ENCODE measurements at places on chromosomes 3 and 15.

- no peak for DNase-seq
Measured at GRCh38 chr3:184467171-184467570, 87.3 kb downstream of the CHRD start.

DNA sequence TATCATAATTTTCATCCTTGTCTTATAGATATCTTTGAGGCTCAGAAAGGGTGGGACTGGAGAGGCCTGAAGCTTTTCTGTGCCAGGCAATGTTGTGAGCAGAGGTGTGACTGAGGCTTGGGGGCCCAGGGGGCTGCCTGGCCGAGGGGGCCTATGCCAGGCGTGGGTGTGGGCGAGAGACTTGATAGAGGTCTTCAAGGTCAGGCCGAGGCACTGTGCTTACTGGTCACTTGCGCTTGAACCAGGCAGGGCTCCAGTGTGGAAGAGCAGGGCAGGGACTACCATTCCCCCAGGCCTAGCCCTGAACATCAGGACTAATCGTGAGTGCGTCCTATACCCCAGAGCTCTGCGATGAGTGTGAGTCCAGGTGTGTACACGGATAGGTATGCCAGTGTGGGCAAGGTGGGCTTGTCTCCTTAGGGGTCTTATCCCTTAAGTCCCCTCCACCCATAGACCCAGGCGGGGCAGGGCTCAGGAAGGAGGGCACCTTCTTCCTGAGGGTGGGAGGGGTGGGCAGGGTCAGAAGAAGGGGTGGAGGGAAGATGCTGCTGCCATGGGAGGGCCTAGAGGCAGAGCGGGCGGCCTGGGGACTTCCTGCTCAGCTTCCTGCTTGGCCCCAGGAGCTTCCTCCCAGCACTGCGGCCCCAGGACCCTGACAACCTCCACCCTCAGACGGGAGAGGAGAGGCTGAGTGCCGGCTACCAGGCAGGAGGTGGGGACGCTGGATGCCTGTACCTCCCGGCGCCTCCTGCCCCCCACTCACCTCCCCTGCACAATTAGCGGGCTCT lies 84.7 kb downstream of the LINGO1 start:
- no peak for DNase-seq

GRCh38 chr3:60202052-60202726 lies 1049.1 kb downstream of the FHIT start:
- DNase-seq = no peak

- DNase-seq = no peak
Measured at GRCh38 chr3:101243285-101244211, 76.8 kb downstream of the IMPG2 start.

DNA sequence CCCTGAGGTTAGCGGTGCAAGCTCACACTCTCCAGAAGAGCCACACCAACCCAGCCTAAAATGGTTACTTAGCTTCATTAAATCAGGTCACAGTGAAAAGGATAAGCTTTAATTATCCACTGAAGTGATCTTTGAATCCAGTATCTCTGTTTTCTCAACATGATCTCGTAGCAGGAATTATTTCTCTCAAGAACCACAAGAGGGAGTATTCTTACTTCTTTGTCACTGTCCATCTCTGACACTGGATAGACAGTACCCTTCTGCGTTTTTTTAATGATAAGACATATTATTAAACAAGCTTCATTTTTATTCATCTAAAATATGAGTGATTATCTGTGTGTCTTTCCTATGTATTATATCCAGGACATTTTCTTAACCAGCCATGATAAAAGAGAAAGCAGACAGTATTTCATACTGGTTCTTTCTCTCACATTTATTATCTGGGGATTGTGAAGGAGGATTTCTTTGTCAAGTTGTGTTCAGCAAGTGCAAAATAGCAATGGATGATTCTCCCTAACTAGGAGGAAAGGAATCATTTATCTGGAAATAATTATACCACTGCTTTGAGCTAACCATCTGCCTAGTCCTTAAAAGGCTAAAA lies 105.4 kb upstream of the CCDC54 start:
- peak; percentile 9 for DNase-seq

DNA sequence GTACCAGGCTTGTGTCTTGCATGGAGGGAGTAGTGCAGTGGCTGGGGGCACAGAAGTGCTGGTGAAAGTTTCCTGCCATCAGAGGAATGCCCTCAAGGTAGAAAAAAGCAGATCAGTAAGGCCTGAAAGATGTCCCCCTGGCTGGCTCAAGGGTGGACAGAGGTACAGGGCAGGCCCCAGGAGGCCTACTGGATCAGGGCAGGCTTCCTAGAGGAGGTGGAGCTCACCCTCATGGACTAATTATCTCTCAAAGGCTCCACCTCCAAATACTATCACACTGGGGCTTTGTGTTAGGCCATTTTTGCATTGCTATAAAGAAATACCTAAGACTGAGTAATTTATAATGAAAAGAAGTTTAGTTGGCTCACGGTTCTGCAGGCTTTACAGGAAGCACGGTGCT lies 7.8 kb downstream of the SPSB4 start:
- DNase-seq = no peak

- no peak for DNase-seq
Measured at GRCh38 chr15:45331972-45332371, 46.4 kb downstream of the GATM start.

DNA sequence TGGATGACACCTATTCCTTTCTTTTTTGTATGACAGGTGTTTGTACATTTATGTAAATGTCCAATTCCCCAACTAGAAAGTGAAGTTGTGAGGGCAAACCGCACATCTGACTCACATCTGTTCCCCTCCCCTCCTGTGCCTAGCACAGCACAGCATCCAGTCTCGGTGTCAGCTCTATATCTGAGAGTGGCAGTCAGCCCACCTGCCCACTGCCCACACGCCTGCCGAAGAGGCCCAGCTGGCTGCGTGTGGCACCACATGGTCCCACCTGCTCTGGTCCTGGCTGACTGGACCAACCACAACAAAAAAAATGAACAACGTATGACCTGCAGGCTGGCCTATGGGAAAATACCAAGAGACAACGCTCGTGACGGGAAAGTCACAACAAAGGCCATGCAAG lies 62.8 kb downstream of the XXYLT1 start:
- no peak for DNase-seq

DNA sequence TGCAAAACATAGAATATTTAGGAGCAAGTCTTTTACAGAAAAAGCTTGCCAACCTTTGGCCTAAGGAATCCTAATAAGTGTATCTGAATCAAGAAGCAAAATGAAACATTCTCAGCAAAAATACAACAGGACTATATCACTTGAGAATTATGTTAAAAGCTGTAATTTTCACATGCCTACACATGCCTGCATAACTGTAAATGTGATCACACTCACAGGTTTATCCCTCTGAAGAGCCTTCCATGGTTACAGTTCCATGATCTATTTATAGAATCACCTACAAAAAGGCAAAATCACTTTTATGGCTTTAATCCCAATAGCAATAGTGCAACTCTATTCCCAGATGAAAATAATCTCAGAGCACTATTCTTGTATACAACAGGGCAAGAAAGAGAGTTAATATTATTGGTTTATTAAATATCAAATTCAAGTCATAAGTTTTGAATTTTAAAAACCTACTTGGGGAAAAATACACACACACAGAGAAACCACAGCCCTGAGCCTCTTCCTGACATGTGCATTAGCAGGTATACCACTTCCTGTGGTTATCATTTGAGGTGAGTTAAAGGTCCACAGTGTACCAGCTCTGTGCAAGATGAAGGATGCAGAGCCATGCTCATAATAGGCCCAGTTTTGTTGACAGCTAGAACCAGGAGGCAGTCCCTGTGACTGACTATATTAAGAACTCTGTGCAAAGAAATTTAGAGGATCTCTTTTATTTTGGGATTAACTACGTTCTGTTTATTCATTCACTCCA lies 252.5 kb upstream of the TGFBR2 start:
- no peak for DNase-seq

GRCh38 chr3:123803521-123803920 lies 80.6 kb downstream of the MYLK start:
- DNase-seq = no peak

- DNase-seq = no peak
Measured at GRCh38 chr3:184229394-184230080, at the start of gene VWA5B2. Gene VWA5B2, plus strand, starts transcription at chr3:184229585. Its CDS starts 944 bp downstream, at chr3:184230529.

- no peak for DNase-seq
Measured at GRCh38 chr3:40465456-40465855, 8.3 kb downstream of the RPL14 start.

- no peak for DNase-seq
Measured at GRCh38 chr3:37520907-37521341, 340.8 kb upstream of the CTDSPL start.

GRCh38 chr3:97952280-97952679 lies 20.0 kb downstream of the RIOX2 start:
- DNase-seq = no peak

DNA sequence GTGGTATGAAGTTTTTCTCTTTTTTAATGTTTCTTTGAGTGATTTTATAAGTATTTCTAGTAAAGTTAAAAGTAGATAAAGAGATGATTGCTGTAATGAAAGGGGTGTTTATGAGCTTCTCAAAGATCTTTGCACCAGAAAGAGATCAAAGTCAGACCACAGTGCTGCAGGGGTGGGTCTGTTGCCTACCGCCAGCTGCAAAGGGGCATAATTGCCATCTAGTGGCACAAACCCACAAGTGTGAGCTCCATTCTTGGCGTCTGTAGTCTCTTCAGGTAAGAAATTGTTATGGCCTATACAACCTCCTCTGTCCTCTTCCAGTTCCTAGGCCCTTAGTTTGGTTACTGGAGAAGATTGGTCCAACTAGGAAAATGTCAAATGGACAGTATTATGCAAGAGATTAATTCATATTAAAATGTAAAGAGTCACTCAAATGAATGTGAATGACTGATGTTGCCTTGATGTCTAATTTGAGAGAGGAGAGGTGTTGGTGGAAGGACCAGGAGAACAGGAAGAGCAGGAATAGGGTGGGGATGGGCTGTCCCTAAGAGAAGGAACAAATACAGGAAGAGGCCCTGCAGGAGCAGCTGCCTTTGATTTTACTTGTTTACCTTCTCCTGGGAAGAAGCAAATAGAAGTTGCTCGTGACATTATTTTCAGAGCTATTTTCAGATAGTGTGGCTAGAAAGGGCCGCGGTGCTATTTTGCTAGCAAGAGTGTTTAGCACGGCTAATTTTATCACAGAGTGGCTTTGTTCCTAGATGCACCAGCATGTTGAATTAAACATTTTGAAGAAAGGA lies 53.0 kb upstream of the GSK3B start:
- DNase-seq = no peak

- DNase-seq = peak; percentile 7
Measured at GRCh38 chr3:177977381-177978158, 558.7 kb upstream of the KCNMB2 start.

GRCh38 chr15:78251136-78251535 lies 13.2 kb upstream of the DNAJA4 start:
- DNase-seq = no peak

GRCh38 chr15:63944681-63944955 lies 101.7 kb downstream of the DAPK2 start:
- no peak for DNase-seq

DNA sequence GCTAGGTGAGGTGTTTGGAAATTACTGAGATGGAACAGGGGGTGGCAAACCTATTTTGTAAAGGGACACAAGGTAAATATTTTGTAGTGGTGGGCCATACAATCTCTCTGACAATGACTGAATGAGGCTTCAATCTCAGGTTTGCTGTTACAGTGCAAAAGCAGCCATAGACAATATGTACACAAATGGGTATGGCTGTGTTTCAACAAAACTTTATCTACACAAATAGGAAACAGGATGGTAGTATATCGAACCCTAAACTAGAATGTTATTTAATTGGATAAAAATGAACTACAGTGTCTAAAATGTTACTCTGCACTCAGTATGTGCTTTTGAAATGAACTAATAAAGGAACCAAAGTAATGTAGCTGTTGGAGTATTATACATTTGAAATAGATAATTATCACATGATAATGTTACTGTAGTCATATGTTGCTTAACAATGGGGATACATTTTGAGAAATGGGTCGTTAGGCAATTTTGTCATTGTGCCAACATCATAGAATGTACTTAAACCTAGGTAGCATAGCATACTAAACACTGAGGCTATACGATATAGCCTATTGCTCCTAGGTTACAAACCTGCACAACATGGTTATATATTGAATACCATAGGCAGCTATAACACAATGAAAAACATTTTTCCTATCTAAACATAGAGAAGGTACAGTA lies 495.2 kb upstream of the TBL1XR1 start:
- no peak for DNase-seq

DNA sequence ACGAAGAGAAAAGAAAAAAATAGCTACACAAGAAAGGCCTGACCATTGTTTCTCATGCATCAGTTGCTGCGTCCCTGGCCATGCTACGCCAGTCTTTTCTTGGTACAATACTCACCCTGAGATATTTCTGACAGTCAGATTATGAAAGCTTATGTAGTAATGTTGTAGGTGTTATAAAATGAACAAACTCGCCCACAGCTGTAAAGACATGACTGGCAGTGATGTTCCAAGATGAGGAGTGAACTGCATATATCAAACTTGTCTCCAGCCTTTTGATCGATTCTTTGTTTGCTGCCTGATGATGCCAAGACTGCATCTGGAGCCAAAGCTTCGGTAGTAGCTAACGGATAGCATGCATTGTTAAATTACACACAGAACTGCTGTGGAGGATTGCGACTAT lies 822.7 kb downstream of the TUSC7 start:
- DNase-seq = no peak

DNA sequence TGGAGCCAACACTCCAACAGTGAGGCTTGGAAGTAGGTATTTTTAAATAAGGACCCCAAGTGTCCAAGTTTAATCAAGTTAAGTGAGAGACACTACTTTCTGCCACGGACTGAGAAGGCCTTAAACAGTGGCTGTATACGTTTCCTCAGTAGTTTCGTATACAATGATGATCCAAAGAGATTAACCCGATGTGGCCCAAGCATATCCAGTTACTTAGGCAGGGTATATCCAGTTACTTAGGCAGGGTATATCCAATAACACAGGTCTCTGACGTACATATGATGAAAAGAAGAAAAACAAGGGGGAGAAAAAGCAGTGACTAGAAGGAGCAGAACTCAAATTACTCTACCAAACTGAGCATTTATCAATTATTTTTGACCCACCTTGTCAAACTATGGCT lies 591.4 kb downstream of the FOXP1 start:
- DNase-seq = no peak

DNA sequence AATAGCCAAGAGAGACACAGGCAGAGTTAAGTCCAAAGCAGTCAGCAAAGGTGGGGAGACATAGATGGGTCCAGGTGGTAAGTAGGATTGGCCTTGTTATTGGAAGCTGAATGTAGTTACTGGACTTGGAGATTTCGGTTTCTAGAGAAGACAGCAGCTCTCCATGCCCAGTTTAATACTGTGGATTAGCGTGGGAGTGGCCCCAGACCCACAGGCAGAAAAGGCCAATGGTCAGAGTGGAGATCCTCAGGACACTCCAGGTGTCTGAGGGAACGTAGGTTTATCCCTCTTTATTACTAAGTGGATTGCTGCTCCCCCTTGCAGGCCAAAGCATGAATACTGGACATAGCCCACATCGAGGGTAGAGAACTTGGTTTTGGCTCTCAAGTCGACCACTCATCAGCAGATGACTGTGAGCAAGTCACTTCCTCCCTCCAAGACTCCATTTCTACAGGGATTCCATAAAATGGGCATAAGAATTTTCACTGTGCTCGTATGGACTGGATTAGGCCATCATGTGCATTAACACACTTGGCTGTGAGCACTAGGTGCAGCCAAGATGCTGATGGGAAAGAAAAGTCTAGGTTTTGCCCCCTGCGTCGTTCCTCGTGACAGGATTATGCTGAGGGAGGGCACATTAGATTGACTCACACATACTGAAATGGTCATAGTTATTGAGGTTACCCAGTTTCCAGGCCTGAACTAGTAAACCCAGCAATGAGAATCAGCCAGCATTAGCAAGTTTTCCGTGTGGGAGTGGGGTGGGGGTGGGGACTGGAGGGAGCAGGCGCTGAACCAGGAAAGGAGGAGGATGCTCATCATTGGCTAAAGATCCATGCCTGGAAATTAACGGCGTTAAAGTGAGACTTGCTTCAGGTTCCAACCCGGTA lies 225.2 kb upstream of the TPRG1 start:
- no peak for DNase-seq
